ENCODE measurements at places on chromosomes 4 and X. TPM values are rescaled to one million over a fixed set of nuclear protein-coding genes. Genes with fewer than 3 reads are reported as not detected.
A peak's percentile ranks its signal among the peaks of the same experiment; 100 is the strongest.

The TMPRSS11A gene
- total RNA-seq = not detected

The RAB9B gene
- 8.0 TPM for total RNA-seq

The POF1B gene
- total RNA-seq = 141 TPM

The RIPPLY1 gene
- total RNA-seq = not detected

The CD40LG gene
- total RNA-seq = 0.43 TPM

- no peak for DNase-seq
Observed at GRCh38 chr4:156195914-156196313, 242.2 kb upstream of the CTSO start.

DNA sequence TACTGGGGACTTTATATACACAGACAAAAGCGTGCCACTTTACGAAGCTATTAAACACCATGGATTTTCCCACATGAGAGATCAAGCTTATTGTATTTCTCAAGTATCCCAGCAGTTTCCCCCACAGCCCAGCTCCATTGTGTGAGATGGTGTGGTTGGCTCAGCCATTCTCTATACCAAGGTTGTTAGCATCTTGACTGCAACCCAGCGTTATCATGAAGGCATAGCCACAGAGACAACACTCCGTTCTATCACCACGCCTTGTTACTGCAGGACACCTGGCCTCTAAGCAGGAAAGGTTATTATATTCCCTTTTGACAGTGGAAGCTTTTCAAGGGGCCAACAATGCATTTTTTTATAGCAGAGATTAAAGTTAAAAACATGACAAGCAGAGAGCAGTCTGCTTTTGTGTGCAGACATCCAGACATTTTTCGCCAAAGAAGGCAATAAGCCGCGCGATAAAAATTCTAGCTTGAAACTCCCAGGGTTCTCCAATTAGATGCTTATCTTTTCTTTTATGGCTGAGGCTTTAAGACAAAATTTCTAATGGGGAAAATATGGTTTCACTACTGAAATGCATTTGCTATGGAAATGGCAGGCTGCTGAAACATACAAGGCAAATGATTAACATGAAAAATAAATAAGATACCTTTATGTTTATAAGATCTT is 206.1 kb downstream of the MID1 start:
- DNase-seq = no peak

DNA sequence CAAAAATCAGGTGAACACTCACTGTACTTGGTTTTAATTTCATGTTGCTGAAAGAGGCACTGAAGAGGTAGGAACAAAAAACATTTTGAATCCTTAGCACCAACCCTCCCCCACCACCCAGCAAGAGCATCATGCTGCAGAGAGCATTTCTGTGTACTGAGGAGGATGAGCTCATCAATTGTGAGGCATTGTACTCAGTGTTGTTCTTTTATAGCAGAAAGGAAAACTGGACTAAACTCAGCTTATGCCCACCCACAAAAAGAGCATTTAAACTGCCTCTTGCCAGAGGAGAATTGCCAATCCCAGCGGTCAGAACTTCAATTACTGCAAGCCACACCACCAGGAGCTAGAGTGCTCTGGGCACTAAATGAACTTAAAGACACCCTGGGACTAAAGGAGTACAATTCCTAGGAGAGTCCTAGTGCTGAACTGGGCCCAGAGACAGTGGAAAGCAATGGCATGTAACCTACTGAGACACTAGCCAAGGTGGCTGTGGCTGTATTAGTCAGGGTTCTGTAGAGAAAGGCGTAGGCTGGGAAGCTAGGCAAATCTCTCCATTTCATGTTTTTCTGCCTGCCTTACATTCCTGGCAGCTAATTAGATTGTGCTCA is 280.7 kb upstream of the KLHL4 start:
- DNase-seq = no peak

- no peak for DNase-seq
Observed at GRCh38 chrX:29066516-29066915, 479.3 kb downstream of the IL1RAPL1 start.

- DNase-seq = no peak
Observed at GRCh38 chr4:109389369-109390114, 44.1 kb upstream of the SEC24B start.

- DNase-seq = no peak
Observed at GRCh38 chr4:140764785-140765392, 8.7 kb upstream of the TBC1D9 start.

- DNase-seq = no peak
Observed at GRCh38 chr4:27326991-27327390, 466.4 kb downstream of the STIM2 start.

- no peak for DNase-seq
Observed at GRCh38 chrX:1218286-1218685, 5.8 kb upstream of the CRLF2 start.

- peak; percentile 80 for DNase-seq
Observed at GRCh38 chr4:78056265-78057129, 626 bp upstream of the FRAS1 start.

DNA sequence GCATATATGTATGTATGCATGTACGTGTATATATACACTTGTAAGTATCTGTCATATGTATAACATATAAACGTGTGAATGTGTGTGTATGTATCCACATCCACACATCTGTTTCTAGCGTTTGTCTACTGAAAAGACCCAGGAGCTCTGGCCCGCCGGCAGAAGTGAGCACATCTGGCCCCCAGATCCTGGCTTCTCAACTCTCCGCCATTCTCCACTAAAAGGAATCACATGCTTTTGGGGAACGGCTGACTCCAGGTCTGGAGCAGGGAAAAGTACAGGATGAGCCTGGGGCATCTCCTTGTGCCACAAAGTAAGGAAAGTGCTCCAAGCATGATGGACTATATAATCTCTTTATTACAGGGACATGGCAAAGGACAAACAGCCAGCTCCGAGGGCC is 143.7 kb downstream of the AFAP1 start:
- DNase-seq = no peak

DNA sequence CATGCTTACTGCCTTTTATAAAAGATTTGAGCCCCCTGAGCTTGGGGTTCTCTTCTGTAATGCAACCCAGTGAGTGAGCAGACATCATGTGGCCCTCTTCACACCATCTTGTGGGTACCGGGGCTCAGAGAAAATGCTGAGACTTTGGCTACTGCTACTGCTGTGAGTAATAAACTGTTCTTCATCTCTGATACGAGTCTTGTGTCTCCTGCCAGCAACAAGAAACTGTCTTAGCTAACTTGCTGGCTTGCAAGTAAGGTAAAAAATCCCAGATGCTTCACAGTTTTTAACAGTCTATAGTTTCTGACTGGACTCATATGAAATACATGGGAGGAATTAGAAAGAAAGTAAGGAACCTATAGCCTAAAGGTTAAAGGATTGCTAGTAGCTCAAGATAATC is 148.3 kb downstream of the GPC3 start:
- no peak for DNase-seq

DNA sequence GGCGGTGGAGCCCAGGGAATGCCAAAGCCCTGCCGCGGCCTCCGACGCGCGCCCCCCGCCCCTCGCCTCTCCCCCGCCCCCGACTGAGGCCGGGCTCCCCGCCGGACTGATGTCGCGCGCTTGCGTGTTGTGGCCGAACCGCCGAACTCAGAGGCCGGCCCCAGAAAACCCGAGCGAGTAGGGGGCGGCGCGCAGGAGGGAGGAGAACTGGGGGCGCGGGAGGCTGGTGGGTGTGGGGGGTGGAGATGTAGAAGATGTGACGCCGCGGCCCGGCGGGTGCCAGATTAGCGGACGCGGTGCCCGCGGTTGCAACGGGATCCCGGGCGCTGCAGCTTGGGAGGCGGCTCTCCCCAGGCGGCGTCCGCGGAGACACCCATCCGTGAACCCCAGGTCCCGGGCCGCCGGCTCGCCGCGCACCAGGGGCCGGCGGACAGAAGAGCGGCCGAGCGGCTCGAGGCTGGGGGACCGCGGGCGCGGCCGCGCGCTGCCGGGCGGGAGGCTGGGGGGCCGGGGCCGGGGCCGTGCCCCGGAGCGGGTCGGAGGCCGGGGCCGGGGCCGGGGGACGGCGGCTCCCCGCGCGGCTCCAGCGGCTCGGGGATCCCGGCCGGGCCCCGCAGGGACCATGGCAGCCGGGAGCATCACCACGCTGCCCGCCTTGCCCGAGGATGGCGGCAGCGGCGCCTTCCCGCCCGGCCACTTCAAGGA is at the start of gene FGF2:
FGF2 (plus strand) TSS at position 279 of the 705 bp plus-strand sequence; CDS start at position 623, 344 bp downstream.
- peak; percentile 40 for DNase-seq

GRCh38 chr4:82201303-82201702 is 172.5 kb downstream of the HNRNPD start:
- DNase-seq = no peak

DNA sequence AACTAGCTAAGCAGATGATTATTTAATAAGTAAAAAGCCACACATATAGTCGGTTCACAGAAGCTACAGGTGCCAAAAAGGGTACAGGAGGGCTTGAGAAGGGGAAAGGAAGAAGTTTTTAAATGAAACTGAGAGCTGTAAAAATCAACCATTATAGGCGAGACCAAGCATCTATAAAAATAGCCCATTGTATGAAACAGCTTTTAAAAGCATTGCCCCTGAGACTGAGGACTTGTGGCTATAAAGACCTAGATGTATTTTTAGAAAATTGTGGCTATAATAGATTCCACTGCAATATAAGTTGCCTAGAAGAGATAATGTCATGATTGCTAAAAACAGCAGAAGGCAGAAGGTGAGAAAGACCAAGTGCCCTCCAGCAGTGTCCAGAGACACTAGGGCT is 15.0 kb upstream of the TTC29 start:
- no peak for DNase-seq
